Uterine smooth muscle cell (primary cell): ENCODE measurements at places on chromosomes 4 and X. TPM values are rescaled to one million over a fixed set of nuclear protein-coding genes. Genes with fewer than 3 reads are reported as not detected.

The CT45A2 gene
- not detected in 2 replicates for total RNA-seq

The RTL3 gene
- not detected in 2 replicates for total RNA-seq

The RHOXF2B gene
- total RNA-seq = not detected in 2 replicates

The MMRN1 gene
- total RNA-seq = 0.77 and 1.2 TPM in 2 replicates

The RHOXF1 gene
- not detected in 2 replicates for total RNA-seq

The FGF5 gene
- 4.4 and 12.6 TPM in 2 replicates for total RNA-seq

The BMP2K gene
- 46.1 and 78.8 TPM in 2 replicates for total RNA-seq

The DMRTC1B gene
- total RNA-seq = not detected in 2 replicates

The DGKK gene
- total RNA-seq = not detected in 2 replicates

The IRAK1 gene
- total RNA-seq = 92.7 and 97.1 TPM in 2 replicates

The FHL1 gene
- total RNA-seq = 44.3 and 106 TPM in 2 replicates

The NUDT10 gene
- total RNA-seq = 6.2 and 6.3 TPM in 2 replicates

The IQCM gene
- total RNA-seq = 0.11 TPM in 1 of 2 replicates, not detected in the other

The OPRPN gene
- total RNA-seq = not detected in 2 replicates

The HERC5 gene
- 1.4 and 2.7 TPM in 2 replicates for total RNA-seq

The ETDA gene
- total RNA-seq = not detected in 2 replicates

The CXXC4 gene
- under 0.01 TPM in 2 replicates for total RNA-seq

The ATP11C gene
- 41.7 and 42.7 TPM in 2 replicates for total RNA-seq

The MED12 gene
- total RNA-seq = 15.6 and 28.7 TPM in 2 replicates

The CABS1 gene
- total RNA-seq = not detected in 2 replicates
